ENCODE measurements at places on chromosomes 11 and 22.

DNA sequence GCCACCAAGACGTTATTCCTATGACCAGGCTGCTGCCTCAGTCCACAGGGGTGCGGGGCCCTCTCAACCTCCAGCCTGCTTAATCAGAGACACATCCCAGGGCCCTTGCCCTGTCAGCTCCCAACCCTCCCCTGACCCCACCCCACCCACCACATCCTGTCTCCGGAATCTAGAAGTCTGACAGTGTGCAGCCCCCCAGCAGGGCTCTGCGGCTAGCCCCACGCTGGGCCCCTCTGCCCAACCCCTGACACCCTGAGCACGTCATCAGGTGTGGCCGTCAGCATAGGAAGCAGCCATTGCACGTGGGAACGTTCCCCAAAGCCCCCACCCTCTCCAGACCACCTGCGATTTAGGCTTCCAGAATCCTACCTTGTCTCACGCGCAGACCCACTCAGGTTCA, 34.3 kb upstream of the IGSF9B start:
- DNase-seq = no peak

- DNase-seq = no peak
These were observed 42.1 kb upstream of the TTC12 start for GRCh38 chr11:113272281-113272680.

- DNase-seq = no peak
These were observed 35.9 kb upstream of the SESN3 start for GRCh38 chr11:95266751-95267374.

- DNase-seq = peak; percentile 32
These were observed 65.0 kb downstream of the SFI1 start for GRCh38 chr22:31561238-31561887.

- DNase-seq = no peak
These were observed 372.1 kb downstream of the BRD1 start for GRCh38 chr22:49455595-49455994.

DNA sequence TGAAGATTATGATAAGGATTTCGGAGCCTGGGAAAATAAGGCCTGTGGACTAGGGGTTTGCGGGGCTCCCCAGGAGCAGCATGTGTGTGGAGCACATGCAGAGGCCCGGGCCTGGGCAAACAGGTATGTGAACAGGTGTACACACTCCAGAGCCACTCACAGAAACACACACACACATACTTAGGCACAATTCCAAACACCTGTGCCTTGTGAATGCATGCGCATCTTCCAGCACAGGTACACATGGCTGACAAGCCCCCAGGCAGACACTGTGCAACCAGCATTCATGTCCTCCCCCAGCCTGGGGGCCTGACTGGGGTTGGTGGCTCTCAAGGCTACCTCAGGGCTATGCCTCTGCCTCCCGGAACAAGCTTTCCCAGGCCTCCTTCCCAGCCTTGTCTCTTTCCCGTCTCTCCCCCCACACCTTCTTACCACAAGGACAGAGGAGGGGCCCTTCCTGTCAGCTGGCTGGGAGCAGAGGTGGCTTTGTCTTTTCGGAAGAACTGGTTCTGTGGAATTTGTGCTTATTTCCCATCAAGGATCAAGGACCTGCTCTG, 2.6 kb upstream of the P2RY6 start:
- DNase-seq = no peak

DNA sequence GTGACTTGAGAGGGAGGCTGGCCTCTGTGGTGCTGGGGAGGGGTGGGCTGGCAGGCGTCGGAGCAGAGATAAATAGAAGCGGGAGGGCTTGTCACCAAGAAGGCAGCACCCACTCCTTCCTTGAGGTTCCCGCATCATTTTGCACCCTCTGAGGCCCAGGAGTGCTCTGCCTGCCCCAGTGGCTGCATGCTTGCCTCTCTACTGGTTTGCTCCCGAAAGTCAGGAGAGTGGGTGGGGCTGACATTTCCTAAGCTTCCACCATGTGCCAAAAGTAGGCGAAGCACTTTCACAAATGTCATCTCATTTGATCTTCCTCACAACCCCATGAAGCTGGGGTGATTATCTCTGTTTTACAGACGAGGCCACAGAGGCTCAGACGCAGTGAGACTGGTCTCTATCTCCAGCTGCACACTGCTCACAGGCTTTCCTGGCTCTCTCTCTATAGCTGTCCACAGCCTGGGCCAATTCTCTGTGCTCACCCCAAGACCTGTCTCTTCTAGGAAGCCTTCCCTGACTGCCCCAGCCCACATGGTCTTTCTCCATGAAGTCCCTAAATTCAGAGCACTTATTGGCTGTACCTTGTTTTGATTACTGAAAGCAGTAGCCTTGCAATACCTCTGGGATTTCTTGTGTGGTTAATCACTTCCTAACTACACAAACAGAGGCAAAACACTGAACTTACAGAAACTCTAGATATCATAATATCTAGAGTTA, 2.6 kb upstream of the UCP3 start:
- no peak for DNase-seq

- DNase-seq = no peak
These were observed 109.0 kb downstream of the EMSY start for GRCh38 chr11:76553554-76554476.

DNA sequence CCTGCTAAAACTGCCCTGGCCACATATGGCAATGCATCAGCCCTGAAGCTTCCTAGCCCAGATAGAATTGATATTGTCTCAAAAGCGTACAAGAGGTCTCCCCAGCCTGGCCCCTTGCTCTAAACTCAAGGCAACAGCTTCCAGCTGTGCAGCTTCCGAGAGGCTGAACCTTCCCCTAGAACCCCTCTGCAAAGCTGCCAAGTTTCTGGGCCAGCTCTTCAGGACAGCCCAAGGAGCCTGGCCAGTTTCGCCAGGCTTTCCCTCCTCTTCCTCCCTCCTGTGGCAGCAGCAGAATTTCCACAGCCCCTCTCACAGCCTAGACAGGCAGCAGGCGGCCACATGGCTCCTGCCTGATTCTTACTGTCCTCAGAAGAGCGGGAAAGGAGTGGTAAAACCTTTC, 34.5 kb downstream of the NUMA1 start:
- no peak for DNase-seq

- no peak for DNase-seq
These were observed 283.3 kb upstream of the ARHGAP42 start for GRCh38 chr11:100403816-100404215.

GRCh38 chr11:117616979-117617378, 180.0 kb downstream of the DSCAML1 start:
- DNase-seq = no peak

DNA sequence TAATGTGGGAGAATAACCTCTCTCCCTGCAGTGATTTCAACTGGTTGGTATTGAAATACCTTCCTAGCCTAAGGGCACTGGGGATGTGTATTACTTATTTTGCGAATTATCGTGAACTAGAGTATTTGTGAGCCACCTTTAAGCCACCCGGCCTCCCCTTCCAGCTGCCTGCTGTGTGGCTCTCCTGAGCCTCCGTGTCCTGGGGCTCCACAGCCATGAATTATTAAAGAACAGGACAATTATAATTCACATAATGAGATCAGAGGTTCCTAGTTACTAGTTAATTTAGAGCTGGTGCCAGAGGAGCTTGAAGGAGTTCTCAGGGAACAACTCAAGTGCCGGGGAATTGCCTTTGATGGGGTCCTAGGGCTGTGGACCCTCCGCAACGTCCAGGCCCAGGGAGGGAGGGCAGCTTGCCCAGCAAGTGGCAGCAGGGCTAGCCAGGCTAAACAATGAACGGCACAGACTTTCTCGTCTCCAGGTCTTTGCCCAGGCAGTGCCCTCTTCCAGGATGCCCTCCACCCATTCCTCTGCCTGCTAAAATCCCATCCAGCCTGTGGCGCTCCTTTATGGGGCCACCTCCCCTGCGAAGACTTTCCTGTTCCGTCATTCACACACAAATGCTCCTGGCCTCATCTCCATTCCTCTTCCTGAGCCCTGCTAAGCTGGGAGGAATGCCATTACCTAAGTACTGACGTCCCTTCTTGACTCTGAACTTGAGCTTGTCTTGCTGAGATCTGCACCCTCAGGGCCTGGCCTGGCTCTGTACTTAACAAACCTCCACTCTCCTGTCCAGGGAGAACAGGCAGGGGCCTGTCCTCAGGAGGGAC, 91.5 kb downstream of the RTL6 start:
- DNase-seq = no peak

DNA sequence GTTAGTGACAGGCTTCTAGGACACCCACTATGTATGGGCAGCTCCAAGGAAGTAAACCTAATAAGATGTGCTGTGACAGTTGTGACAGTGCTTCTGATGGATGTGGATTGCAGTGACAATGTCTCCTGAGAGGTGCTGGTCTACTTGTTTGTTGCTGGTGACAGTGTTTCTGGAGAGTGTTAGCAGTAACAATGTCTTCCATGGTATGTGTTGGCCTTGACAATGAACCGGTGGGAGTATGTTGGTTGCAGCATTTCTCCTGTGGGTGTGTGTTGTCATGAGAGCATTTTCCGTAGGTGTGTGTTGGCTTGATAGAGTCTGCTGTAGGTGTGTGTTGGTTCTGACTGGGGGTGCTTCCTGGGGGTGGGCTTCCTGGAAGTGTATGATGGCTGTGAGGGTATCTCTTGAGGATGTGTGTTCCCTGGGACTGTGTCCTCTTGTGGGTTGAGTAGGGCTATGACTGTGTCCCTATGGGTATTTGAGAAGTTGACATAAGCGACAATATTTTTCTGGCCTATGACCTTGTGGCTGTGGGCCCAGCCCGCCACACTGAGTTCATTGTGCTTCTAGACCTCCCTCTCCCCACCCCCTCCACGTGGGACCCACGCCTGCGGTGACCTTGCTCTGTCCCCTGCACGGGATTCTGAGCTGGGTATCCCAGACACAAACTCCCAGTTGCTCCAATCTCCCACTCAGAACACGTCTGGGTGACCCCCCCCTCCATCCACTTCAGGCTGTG, 1.2 kb downstream of the DCHS1 start:
- no peak for DNase-seq

DNA sequence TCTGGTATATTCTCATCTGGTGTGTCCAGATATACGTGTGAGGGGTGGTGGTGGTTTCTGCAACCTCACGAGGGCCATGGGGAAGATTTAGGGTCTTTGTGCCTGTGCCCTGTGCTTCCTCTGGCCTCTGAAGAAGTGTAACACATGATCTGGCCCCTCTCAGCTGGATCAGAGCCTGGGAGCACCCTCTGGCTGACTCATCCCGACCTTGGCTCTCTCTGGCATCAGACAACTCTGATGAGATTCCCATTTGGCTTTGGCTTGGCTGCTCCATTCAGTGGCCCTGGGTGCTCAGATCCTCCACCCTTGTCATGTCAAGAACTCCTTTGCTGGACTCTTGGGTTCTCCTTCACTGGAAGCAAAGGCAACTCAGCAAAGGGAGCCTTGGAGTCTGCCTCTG, 45.2 kb downstream of the RASSF10 start:
- no peak for DNase-seq

- peak; percentile 25 for DNase-seq
These were observed 10.8 kb downstream of the PRR5L start for GRCh38 chr11:36306888-36307287.

DNA sequence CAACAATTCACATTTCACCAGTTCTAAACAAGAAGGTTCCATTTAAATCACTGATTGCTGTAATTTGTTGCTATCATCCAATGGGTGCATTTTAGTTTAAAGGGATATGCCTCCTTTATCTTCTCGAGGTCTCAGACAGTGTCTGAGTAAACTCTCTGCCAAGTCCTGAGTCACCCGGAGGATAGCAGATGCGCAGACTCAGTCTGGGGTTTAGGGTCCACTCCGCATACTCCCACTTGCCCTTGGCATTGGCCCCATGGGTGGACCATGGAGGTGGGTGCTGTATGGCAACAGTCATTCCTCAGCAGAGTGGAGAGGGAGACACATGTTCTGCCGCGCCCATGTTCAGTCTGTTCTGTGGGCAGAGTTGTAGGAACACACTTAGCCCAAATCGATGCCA, 65.4 kb upstream of the CRTAM start:
- DNase-seq = no peak

- no peak for DNase-seq
These were observed 234.9 kb upstream of the CADM1 start for GRCh38 chr11:115739146-115739545.

- no peak for DNase-seq
These were observed 393.1 kb downstream of the SOX6 start for GRCh38 chr11:15963266-15963665.

DNA sequence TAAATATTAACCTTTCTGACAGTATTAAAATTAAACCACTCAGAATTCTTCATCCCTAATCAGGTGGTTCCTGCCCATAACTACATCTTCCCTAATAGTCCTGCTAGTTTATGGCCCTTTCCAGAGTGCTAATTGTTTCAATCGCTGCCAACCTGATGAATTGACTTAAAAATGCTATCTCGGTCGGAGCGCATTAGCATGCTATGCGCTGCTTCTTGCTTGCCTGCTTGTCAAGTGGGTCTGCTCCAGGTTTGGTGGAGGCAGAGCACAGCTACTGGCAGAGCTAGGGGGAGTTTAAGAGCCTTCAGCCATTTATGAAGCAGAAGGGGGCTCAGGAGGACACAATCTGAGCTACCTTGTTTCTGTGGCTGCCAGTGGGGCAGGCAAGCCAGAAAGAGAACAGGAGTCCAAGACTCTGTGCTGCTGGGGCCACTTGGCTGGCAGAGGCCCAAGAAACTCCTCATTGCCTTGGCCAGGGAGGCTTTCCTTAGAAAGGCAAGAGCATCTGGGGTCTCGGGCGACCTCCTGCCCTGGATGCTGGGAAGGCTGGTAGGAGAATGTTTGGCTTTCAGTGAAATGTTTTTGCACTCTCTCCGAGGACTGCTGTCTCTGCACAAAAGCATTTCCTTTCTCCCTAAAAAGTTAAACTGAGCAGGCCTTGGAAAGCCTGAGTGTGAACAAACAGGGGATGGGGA, 62.1 kb upstream of the PHOX2A start:
- no peak for DNase-seq

DNA sequence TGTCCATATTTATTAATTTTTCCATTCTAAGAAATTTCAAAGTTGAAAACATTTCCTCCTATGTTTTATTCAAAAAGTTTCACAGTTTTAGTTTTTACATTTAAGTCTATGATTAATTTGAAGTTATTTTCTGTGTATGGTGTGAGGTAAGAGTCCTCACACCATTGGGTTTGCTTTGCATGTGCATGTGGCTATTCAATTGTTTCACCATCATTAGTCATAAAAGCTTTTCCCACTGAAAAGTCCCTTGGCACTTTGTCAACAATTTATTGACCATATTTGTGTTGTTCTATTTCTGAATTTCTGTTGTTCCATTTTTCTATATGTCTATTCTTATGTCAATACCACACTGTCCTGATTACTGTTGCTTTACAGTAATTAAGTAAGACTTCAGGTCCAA, 186.5 kb downstream of the KIF18A start:
- DNase-seq = no peak

DNA sequence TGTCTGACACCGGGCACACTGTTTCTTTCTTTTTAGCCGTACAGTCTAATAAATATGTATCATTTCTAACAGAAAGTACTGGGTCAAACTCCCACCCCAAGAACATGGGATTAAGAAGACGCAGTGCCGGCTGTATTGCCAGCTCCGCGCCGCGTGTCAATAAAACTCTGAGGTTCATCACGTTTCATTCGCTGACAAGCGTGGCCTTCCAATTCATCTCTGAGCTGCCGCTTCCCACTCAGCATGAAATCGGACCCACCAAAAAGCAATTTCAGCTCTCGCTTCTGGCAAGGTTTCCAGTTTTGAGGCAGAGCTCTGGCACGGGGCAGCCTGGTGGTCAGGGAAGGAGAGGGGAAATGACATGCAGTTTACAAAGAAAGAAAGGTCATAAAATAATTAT, 819.8 kb downstream of the OPCML start:
- no peak for DNase-seq

- no peak for DNase-seq
These were observed 10.8 kb downstream of the OR51B6 start for GRCh38 chr11:5362017-5362625.

GRCh38 chr11:70116386-70117065, 38.4 kb downstream of the ANO1 start:
- DNase-seq = no peak
